Kidney (tissue), 22 donors: ENCODE measurements at places on chromosomes 3 and 15. TPM values are rescaled to one million over a fixed set of nuclear protein-coding genes. Genes with fewer than 3 reads are reported as not detected.

- no peak for DNase-seq
These were observed 5.6 kb downstream of the LINGO1 start for GRCh38 chr15:77627067-77627466.

- no peak for DNase-seq
These were observed 278.7 kb upstream of the SATB1 start for GRCh38 chr3:18703798-18704197.

DNA sequence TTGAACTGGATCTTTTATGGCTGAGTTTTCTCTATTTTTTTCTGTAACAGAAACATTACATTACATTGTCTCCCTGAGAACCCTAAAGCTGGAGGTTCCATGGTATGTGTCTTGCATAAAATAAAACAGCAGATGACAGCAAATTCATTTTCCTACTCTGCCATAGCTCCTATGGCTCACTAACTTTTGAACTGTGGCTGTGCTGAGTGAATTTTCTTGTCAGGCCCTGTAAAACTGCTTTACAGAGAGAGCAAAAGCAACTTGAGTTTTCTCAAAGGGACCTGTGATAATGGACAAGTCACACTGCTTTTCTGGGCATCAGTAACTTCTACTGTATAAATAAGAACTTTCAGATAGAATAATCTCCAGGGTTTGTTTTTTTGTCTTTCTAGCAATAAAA, 129.9 kb upstream of the TSC22D2 start:
- no peak for DNase-seq

DNA sequence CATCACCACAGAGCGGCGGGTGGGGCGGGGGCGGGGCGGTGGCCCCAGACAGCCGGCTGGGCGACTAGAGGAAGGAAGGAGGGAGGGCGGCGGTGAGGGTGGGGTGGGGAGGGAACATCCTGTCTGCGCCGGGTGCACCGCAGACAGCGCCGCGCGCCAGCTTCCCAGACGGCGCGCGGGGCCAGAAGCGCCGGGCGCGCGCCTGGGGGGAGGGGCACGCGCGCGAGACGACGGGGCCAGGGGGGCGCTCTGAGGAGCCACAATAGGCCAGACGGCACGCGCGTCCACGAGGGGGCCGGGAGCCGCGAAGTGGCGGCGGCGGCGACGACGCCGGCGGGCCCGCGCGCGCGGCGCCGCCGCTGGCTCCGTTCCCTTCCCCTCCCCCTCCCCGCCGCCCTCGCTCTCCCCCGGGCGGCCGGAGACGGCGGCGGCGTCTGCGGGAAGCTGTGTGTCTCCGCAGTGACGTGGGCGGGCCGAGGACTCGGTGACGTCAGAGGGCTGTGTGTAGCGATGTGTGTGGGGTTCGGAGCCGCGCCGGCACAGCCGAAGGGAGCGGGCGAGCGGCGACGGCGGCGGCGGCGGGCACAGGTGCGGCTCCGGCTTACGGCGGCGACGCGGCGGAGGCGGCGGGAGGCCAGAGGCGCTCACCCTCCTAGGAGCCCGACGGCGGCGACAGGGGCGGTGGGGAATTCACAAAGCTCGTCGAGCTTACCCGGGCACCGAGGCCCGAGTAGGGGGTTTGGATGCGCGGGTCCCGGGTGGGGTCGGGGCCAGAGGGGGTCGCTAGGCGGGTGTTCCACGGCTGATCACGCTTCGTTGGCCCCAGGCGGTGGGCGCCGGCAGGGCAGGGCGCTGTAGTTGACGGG, at the start of gene SKIL:
TSS of gene SKIL (plus strand) at position 540 of the 866 bp plus-strand sequence. CDS start 2,617 bp downstream, outside the sequence.
- DNase-seq = peak; percentile 99

Gene INTS14
- total RNA-seq = 37.1 TPM

DNA sequence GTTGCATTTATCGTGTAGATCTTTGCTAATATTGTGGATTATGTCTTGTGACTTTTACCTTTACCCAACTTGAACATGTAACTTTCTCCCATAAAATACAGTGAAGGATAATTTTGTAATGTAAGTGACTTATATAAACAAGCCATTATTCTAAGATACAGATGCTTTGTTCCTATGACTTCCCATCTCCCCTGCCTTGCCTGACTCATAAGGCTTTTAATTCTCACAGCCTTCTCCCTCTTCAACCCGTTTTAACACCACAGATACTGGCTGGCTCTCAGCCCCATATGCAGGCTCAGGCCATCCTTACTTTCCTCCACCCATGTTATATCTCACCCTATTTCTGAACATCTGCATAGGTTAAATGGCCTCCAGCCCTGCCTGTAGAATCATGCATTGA, 4.1 kb downstream of the CCNDBP1 start:
- DNase-seq = no peak

GRCh38 chr3:129013491-129013891, 12.4 kb downstream of the EFCC1 start:
- DNase-seq = no peak

Gene TMCC1
- 42.4 TPM for total RNA-seq

Gene C3orf22
- total RNA-seq = not detected

DNA sequence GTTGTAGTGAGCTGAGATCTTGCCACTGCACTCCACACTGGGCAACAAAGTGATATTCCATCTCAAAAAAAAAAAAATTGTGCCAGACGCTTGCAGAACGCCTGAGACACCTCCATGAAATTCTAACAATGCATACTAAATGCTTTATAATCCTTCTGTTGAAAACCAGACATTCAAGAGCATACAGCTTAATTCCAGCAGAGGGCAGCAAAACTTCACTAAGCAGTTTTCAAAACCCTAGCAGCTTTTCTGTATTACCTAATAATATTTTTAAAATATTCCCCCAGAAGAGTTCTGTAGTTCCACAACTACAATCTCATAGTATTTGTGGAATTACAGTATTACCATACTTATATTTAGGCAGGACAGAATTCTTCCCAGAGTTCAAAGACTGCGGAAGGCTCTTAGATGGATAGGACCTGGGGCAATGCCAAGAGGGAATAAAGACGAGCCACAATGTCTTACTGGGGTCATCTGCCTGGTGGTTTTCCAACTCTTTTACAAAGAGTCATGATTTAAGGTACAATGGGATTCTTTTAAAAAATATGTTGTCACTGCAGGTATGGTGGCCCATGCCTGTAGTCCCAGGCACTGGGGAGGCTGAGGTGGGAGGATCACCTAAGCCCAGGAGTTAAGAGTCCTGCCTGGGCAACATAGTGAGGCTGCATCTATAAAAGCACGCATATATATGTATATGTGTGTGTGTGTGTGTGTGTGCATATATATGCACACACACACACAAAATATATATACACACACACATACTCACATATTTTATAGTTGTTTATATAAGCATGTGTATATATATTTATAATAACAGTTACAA, 19.6 kb upstream of the TASOR start:
- peak; percentile 83 for DNase-seq
